ENCODE measurements at places on chromosomes 3 and 15.

DNA sequence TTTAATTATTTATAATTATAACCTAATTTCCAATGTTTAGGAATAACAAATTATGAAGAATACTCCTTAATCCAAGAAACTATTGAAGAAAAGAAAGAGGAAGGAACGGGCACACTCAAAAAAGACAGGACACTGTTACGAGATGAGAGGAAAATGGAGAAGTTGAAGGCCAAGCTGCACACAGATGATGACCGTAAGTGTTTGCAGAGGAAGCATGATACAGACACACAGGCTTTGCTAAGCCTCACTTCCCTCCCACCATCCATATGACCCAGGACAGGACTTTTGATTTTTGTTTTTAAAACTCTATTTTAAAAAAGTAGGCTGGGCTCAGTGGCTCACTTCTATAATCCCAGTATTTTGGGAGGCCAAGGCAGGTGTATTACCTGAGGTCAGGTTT is 389.4 kb upstream of the TPM1 start:
- DNase-seq: no peak
- H3K27ac ChIP-seq: no peak overlapping the region
- no peaks in the 10 kb centered on the region for H3K36me3 ChIP-seq
- H3K27me3 ChIP-seq: no peaks in the 10 kb centered on the region
- H3K4me3 ChIP-seq: no peak overlapping the region

DNA sequence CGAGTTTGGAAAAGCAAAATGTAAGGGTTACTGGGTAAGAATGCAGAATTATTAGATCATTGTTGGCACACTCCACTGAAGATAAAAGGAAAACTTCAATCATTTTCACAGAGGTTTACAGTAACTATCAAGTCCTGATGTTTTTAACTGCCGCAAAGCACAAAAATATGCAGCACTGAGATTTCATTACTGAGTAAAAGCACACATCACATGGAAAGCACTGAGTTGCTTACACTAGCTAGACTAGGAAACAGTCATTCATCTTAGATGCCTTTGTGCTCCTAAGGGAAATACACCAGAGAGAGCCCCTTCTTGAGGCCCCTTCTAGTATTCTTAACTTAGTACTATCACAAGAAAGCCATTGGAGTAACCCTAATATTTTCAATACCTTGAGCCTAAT is 11.8 kb upstream of the P2RY1 start:
- H3K27me3 ChIP-seq: no peaks in the 10 kb centered on the region
- DNase-seq: no peak
- no peaks in the 10 kb centered on the region for H3K4me1 ChIP-seq
- no peaks in the 10 kb centered on the region for H3K36me3 ChIP-seq
- no peak overlapping the region for H3K27ac ChIP-seq
- H3K4me3 ChIP-seq: no peak overlapping the region

DNA sequence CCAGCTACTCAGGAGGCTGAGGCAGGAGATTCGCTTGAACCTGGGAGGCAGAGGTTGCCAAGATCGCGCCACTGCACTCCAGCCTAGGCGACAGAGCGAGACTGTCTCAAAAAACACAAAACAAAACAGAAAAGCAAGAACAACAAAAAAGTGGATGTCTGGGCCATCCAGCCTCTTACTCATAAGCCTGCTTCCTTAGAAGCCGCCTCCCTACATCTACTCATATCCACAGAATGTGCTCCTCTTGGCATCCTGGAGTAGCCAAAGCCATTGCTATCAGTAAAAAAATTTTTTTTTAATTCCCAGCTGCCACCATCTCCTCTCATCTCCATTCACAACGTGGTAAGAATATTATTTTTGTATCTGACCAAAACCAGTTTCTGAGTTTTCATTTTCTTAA is 10.8 kb downstream of the ZSCAN2 start:
- no peaks in the 10 kb centered on the region for H3K36me3 ChIP-seq
- H3K27ac ChIP-seq: no peak overlapping the region
- no peak overlapping the region for H3K4me3 ChIP-seq
- H3K4me1 ChIP-seq: no peaks in the 10 kb centered on the region

DNA sequence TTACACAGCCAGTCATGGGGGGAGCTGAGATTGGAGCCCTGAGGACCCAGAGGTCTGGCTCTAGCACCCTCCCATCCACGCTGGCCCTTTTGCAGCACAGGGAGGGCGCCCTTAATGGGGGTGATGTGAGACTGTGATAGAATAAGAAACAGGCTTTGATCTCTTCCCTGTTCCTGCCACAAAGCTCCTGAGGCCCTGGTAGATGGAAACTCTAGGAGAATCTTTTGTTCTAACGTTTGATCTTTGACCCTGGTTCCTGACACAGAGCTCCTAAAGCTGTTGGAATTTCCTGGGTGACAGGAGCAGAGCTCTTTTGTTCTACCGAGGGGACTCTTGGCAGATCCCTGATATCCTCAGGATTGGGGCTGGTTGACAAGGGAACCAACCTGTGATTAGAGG is 1.2 kb upstream of the UROC1 start:
- no peaks in the 10 kb centered on the region for H3K27me3 ChIP-seq
- no peak for DNase-seq

DNA sequence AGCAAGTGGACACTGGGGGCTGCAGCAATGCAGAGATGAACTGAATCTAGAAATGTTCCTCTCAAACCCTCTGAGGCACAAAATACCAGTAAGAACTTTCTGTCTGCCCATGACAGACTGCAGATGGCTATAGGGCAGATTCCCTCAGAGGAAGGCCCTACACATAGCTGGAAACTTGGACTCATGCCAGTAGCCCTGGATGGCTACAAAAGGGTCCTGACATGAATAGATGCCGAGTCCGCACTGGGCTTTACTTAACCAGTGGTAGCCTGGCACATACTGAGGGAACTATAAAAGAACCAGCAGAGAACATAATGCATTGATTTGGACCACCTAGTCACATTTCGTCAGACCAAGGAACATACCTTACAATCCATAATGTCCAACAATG is 66.7 kb downstream of the C3orf80 start:
- no peaks in the 10 kb centered on the region for H3K4me1 ChIP-seq
- no peak for DNase-seq
- H3K4me3 ChIP-seq: no peak overlapping the region
- H3K27ac ChIP-seq: no peak overlapping the region

DNA sequence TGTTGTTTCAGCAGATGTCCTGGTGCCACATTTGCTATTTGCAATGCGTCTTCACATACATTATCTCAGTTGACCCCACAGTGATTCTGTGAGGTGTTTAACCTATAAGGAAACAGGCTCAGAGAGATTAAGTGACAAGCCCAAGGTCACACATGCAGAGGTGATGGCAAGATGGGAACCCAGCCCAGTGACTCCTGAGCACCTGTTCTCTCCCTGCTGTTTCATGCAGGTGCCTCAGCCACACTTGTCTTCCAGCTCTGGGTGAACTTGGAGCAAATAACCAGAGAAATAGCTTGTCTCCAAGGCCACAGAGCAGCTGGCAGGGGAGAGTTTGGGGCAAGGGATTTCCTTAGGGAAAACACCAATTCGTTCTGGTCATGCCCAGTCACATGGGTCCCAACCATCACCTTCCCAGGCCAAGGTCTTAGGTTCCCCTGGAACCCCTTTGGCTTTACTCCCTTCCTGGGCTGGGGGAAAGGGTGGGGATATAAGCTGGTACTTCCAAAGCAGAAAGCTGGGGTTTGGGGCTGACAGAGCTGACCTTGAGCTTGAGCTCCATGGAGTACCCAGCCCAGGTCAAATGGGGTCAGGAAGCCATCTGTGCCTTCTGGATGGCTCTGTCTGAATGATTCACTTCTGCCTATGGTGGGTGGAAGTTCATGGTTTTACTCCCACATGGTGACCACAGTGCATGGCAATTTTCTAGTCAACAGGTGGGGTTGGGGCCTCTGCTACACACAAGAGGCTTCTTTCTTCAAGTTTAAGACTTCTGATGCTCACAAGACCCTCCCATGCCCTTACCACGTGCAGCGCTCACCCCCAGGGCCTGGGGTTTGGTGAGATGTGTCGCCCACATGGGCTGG is 22.4 kb downstream of the LIPC start:
- no peak for DNase-seq
- no peaks in the 10 kb centered on the region for H3K36me3 ChIP-seq
- H3K4me3 ChIP-seq: no peak overlapping the region
- no peaks in the 10 kb centered on the region for H3K27me3 ChIP-seq
- no peak overlapping the region for H3K27ac ChIP-seq

- H3K4me1 ChIP-seq: peaks cover 3% of the 10 kb centered on the region
- no peaks in the 10 kb centered on the region for H3K36me3 ChIP-seq
- H3K4me3 ChIP-seq: no peak overlapping the region
- DNase-seq: no peak
Observed at GRCh38 chr15:58223432-58223831, 85.3 kb downstream of the AQP9 start.

GRCh38 chr3:101842245-101842934 is 6.9 kb upstream of the NFKBIZ start:
- no peaks in the 10 kb centered on the region for H3K4me1 ChIP-seq
- H3K27me3 ChIP-seq: no peaks in the 10 kb centered on the region
- DNase-seq: no peak
- H3K27ac ChIP-seq: no peak overlapping the region
- H3K4me3 ChIP-seq: no peak overlapping the region
- H3K36me3 ChIP-seq: no peaks in the 10 kb centered on the region

DNA sequence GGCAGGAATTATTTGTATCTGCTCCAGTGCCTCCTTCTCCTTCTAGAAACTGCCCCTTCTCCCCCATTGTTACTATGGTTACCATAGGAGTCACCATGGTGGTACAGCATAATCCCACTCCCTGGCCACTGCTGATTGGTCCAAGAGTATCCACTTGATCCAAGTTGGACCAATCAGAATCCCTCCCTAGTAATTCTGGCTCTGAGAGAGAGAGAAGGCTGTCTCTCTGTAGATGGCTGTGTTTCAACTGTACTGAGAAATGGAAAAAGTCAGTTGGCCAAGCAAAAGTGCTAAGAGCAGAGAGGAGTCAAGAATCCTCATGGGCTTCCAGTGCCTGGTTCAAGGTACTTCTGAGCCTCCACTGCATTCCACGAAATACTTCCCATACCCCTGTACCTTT is 120.6 kb upstream of the SPATA12 start:
- H3K36me3 ChIP-seq: no peaks in the 10 kb centered on the region
- peaks cover 1% of the 10 kb centered on the region for H3K4me1 ChIP-seq
- H3K27ac ChIP-seq: no peak overlapping the region
- no peak for DNase-seq

DNA sequence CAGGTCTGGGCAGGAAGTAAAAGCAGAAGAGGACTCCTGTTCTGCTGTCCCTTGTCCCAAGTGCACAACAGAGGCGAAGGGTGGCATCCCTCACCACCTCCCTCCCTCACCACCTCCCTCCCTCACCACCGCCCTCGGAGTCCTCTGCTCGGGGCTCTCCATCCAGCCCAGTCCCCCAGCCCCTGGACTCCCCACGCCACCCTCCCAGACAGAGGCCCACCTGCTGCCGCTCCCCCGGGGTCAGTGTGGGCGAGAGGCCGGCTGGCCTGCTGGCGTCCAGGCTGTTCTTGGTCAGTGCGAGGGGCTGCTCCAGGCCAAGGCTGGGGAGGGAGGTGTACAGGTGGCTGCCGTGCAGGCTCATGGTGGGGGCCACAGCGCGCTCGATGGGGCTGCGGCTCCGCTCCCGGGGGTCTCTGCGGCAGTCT is 79.1 kb downstream of the VGLL4 start:
- no peak overlapping the region for H3K4me3 ChIP-seq
- H3K4me1 ChIP-seq: peaks cover 32% of the 10 kb centered on the region
- no peaks in the 10 kb centered on the region for H3K36me3 ChIP-seq
- DNase-seq: no peak
